ENCODE measurements at places on chromosomes 7 and 10. TPM values are rescaled to one million over a fixed set of nuclear protein-coding genes. Genes with fewer than 3 reads are reported as not detected.
A peak's percentile ranks its signal among the peaks of the same experiment; 100 is the strongest.

DNA sequence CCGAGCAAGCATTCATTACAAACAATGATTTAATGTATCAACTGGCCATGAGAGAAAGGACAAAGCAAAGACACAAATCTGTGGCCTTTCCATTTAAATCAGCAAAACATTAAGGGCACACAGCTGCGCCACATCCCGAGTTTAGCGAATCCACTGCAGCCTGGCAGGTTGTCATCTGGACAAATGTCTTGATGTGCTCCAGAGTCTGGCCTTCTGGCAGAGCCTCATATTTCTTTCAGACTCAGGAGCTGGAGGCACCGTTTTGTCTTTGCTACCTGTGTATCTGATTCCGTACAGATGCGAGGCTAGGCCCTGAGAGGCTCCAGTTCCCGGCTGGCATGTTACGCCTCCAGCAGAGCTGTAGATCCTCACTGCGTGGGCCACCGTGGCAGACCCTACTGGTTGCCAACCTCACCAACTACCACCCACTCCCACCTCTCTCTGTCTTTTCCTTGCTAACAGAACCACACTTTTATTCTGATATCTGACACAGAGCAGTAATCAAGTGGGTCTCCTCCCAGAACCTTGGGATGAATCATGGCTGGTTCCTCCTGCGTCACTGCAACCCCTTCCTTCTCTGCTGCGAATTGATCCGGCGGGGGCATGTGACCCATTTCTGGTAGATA is 40.9 kb upstream of the EFCAB10 start:
- DNase-seq = no peak

Gene ZNF365
- total RNA-seq = 6.1 TPM

Gene CC2D2B
- total RNA-seq = 0.86 TPM

DNA sequence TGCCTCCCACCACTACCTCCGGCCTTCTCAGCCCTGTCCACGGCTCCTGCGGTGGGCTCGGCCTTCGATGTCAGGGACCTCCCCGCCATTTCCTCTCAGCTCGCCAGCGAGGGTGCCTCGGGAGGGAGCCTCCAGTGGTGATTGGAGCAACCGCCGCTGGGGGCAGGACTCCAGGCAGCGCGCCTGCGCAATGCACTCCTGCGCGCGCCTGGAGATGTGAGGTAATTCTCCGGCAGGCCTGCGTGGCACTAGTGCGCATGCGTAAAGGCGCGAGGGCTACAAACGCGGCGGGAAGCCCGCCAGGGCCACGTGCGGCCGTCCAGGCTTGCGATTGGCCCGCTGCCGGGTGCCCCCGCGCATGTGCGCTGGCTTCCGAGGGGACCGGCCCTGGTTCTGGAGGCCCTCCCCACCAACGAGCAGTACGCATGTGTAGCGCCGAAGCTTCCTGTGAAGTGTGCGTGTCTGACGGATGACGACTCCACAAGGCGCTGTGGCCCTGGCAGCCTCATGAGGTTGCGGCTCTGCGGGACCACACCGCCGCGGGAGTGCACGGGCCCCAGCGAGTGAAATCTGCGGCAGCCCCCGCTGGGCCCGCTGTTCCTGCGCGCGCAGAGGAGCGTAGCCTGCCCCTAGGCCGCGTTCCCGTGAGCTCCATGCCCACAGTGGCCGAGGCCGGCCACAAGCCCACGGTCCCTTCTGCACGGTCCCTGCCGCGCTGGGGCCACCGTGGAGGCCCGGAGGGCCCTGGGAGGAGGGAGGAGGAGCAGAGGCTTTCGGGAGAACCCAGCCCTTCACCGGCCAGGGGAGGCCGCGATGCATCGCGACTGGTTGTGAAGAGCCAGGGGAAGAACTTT is at the start of gene SYCE1:
Gene SYCE1 (minus strand): TSS at position 143 of the 854 bp plus-strand sequence. CDS start 54 bp downstream, at position 89.
- DNase-seq = peak; percentile 87

DNA sequence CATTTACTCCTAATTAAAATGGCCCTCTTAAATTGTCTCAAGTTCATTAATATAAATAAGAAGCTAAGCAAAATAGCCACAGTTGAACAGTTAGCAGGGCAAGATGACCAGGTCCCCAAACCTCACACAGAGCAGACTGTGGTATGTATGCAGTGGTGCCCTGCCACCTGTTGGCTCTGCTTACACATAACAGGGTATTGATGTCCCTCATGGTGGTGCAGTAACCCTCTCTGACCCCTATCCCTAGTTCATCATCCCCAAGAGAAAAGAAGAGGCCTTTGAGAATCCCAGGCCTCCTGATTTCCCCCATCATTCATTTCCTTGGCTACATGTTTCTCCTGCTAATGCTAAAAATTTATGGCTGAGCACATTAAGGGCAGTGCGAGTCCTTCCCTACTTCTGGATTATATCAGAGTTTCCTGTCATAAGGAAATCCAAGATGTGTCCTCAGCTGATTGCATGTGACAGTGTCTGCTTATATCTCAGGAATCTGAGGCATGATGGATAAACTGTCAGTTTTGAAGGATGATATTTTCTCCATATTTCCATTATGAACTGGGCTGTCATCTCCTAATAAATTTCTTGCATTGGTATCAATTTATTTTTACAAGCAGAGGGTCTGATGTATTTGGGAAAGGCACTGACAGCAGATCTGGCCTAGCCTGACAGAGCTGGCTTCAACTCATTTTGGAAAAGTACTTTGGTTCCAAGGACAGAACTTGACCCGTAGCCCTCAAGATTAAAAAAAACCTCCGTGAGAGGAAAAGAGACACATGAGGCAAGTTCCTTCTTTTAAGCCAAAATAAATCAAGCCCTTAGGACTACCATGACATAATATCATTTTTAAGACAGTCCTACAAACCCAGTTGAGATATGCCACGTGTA is 880.6 kb downstream of the LRMDA start:
- peak; percentile 28 for DNase-seq
